HL-60 (cell line): ENCODE measurements at places on chromosomes 5 and 9.

DNA sequence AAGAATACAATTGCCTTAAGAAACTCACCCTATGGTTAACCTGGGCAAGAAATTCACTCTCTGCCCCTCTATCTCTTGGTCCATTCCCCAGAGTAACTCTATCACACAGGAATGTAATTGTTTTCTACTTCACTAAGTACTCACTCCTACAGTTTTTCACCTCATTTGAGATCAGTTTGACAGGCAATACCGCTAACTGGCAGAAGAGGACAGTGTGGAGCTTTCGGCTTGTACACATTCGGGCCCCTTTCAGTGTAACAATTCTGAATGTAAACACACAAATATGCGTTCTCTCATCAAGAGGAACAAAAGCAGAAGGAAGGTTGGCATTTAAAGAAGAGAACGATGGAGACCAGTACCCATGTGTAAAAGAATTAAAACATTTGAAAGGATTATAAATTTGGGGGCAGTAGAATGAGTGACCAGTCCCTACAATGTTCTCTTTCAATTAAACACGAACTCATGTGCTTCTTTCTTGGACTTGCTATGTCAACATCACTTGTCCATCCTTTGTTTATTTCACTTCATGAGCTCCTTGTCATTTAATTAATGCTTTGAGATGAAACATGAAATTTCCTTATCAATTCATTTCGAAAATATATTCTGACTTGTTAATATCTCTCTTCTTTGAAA is 188.5 kb upstream of the GRAMD2B start:
- DNase-seq = no peak

- DNase-seq = no peak
These were observed 3.1 kb downstream of the DCP2 start for GRCh38 chr5:112979723-112980122.

DNA sequence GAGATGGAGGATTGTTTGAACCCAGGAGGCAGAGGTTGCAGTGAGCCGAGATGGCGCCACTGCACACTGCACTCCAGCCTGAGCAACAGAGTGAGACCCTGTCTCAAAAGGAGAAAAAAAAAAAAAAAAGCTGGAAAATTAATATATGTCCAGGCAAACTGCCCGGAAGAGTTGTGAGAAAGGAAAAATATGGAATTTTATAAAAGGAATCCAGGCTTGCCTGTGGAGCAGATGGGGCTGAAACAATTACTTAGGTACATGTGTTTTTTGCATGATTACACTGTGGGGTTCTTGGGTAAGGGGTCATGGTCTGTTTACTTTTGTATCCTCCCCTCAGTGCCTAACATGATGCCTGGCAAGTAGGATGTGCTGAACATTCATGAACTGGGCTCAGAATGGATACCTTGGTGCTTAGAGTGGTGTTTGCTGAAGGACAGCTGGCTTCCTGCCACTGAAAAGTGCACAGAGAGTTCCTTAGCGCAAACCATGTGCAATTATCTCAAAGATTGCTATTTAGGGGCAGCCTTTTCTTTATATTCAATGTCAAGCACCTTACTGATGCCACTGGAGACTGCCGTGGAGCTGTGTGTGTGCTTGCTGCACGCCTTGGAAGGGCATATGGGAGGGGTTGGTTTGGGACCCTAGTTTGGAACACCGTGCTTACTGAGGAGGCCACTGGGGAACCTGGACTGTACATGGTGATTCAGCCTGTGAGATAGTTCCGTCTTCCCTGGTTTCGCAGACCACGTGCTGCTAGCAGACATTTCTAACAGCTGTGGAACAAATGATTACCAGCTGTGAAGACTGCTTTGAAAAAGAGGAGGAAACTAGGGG is 78.4 kb downstream of the MAP1B start:
- DNase-seq = no peak

- no peak for DNase-seq
These were observed 183.8 kb downstream of the ASTN2 start for GRCh38 chr9:117231012-117231411.

- no peak for DNase-seq
These were observed 1.3 kb downstream of the PPP1R26 start for GRCh38 chr9:135480940-135481310.

DNA sequence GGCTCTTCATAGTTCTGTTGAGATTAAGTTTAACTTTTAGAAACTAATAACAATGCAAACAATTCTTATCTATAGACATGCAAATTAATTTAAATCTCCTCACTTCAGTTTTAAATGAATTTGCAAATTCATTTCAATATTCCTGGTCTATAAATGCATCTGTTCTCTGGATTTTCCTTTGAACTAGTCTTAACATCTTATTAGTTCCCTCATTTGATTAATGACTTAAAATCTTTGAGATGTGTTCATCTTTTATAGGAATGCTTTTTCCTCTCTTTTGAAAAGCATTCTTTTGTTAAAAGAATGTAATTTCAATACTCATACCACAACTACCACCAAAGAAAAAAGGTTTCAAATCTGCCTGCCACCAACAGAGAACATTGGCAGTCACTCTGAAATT is 169.4 kb downstream of the RASEF start:
- no peak for DNase-seq
